ENCODE measurements at places on chromosomes 12 and 14. TPM values are rescaled to one million over a fixed set of nuclear protein-coding genes. Genes with fewer than 3 reads are reported as not detected.
A peak's percentile ranks its signal among the peaks of the same experiment; 100 is the strongest.

DNA sequence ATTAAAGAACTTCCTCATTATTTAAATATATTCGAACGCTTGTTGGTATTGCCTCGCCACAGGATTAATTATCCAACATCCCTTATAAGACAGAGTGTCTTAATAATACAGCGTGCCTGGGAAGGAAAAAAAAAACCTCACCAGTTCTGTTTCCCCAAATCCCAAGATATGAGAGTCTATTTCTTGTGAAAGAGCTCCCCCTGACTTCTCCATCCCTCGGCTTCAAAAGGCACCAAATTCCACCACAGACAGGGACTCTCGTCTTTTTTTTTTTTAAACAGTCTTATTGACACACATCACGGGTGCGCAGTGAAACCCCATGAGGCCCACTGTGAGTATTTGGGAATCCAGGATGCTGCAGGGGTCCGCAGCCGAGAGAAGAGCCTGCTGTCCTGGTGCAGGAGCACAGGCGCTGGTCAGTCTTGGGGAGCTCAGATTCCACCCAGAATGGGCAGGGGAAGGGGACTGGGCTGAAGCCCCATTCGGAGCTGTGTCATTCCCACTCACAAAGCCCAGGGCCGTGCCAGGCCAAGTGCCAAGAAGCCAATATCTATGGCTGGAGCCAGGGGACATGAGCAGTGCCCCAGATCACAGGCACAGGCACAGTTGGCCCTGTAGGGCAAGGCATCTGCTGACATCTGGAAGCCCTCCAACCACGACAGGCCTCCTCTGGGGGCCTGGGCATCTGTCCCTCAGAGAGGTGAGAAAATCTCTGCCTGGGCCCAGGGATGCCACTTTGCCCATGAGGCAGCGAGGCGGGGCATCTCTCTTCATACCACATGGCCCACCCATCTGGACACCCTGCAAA, 71.9 kb downstream of the BCL11B start:
- no peak for DNase-seq

DNA sequence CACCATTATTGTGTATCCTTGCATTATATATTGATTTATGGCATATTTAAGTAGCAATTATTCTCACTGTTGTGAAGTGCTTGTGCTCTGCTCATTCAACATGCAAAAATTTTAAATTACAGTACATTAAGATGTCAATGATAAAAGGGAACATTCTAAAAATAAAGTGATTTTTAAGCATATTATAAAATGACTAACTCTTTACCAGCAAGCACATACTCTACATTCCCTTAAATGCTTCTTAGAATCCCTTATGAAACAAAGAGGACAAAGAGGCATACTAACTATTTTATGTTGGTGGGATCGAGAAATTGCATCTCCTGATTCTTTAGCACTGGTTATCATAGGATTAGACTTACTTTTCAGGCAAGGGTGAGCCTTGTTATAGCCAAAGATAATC, 46.6 kb upstream of the ZDHHC17 start:
- DNase-seq = no peak

DNA sequence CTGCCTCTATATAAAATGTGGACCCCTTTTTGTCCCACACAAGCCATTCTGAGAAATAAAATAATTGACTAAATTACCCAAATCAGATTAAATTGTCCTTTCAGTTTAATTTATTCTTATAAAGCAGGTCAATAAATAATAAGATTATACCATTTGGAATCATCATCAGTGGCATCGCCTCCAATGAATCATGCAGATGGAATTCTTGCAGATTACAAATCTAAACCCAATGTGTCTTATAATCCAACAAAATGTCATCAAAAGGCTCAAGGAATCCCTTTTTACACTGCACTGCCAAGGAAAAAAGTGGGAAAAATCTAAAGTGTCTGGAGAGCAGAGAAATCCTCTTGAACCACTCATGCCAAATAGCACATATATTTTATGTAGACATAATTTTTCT, 138.2 kb upstream of the TSPAN8 start:
- no peak for DNase-seq

The SERPINA3 gene
- 0.29 TPM for total RNA-seq

The VDR gene
- 0.54 TPM for total RNA-seq

GRCh38 chr14:73591690-73592449, at the start of gene ACOT4:
ACOT4 (plus strand) TSS chr14:73591873; CDS start chr14:73591960, 87 bp downstream.
- DNase-seq = peak; percentile 51

GRCh38 chr12:67698672-67699581, 50.4 kb downstream of the DYRK2 start:
- DNase-seq = no peak

The SLC25A47 gene
- total RNA-seq = not detected

The CMA1 gene
- total RNA-seq = not detected

Measured in mesothelial cell of epicardium (in vitro differentiated cells).